ENCODE measurements at places on chromosomes 3 and 15.

DNA sequence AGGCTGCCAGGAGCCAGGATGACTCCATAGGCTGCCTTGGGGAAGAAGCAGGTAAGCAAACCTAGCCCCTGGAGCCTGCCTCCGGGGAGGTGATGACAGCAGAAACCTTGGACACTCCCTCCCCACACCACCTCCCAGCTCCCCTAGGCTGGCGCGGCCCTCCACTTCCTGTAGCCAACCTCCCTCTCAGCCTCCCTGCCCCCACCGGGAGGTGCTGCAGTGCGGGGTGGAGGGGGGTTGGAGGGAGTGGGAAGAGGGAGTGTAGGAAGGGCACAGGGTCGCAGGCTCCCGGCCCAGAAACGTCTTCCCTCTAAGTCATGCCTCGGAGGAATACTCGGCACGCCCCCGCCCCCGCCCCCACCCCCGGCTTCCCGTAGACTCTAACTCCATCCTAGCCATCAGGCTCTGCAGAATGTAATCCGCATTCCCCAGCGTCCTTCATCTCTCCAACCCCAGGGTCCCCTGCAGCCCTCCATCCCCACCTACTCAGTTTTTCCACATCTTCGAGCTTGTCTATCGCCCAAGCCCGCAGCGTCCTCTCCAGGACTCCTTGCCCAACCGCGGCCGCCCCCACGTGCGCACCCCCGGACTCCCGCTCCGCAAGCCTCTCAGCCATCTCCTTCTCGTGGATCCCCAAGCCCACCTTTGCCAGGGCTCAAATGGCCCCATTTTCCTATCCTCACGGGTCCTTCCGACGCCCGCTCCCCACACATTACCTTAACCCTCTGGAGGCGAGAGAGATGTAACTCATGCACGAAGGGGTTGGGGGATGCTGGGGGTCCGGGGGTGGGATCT, 528 bp downstream of the LPCAT4 start:
- DNase-seq: no peak

DNA sequence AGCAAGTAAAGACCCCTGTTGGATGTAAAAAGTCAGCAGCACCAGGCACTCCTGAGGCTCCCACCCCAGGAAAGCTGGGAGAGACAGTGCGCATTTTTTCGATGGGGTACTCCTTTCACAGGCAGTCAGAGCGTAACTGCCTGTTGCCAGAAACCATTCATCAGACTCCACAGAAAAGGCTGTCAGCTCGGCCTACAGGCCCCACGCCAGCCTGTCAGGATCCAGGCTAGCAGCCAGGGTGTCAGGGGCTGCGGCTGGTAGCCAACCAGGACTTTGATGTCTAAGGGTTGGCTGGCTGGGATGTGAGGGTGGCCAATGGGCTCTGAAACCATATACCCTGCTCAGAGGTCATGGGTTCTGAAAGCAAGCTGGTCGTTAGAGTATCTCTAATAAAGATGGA, 164.5 kb downstream of the WNT5A start:
- DNase-seq: no peak

DNA sequence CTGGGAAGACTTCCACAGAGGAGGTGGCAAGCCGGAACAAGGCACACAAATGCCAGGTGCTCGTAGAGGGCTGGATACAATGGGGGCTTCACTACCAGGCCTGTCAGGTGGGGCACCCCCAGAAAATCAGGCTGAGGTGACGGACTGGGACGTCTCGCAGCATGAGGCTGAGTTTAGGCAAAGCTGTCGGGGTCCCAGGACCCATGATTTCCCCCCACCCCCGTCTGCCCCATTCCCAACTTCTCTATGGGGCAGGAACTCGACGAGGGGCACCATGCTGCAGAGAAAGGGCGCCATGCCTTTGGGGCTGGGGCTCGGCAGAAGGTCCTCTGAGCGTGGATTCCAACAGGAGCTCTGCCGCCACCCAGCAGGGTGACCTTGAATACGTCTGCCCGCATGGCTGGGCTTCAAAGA, 65.7 kb upstream of the HES1 start:
- DNase-seq: no peak

- DNase-seq: no peak
These were observed 15.2 kb downstream of the PLA2G4B start for GRCh38 chr15:41853831-41854230.

DNA sequence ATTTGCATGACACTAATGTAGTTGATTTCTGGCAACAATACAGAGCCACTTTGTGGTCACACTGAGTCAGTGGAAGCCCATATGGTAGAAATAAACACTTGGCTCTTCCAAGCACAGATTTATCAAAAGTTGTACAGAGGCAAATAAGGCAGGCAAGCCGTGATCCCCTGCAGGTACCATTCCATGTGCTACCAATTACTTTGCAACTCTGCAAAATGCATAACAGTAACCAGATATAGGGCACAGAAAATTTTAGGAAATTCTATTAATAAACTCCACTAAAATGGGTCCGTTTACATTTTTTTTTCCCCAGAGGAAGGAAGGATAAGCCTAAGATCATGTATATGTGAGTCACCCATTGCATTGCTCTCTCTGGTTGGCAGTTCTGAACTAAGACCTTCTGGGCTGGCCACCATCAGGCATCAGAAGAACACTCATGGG, 103.1 kb upstream of the PTX3 start:
- peak; percentile 73 for DNase-seq

- DNase-seq: no peak
These were observed 81.3 kb downstream of the DGKG start for GRCh38 chr3:186280737-186281136.

DNA sequence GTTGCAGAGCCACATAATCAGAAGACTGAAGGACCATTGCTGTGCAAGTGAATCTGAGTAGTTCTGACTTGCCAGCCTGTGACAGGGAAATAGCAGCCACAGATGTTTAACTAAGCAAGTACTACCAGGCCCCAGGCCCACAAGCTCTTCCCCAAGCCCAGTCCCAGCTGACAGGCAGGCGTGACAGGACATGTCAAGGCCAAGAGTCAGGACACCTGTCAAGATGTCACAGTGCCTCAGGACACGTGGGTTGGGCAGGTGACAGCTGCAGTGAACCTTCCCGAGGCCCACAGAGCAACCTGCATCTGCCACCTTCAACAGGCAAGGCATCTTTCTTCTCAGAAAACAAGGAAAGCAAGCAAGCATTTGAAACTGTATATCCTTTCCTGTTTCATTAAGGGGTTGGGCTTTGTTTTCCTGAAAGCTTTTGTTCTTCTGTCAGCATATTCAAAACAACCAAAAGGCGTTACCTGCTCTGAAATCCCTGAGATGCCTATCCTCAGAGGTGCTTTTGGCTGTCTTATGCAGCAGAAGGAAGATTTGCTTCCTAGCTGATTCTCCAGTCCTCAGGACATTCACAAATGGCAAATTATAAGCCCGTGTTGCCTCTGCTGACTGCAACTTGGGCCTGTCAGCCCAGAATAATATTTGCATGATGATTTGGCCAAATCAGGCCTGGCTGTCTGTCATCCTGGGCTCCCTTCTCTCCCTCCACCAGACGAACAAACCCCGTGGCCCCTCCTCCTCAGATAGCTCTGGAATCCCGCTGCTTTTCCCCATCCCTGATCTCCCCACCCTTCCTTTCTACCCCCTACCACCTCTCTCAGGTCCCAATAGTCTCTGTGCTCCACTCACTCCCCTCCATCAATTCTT, 171.8 kb upstream of the WNT5A start:
- no peak for DNase-seq

GRCh38 chr15:99414755-99415731, 150.7 kb upstream of the MEF2A start:
- no peak for DNase-seq

GRCh38 chr3:31067004-31067403, 172.5 kb upstream of the GADL1 start:
- DNase-seq: peak; percentile 77

- no peak for DNase-seq
These were observed 85.2 kb upstream of the POMGNT2 start for GRCh38 chr3:43191116-43191515.

- DNase-seq: no peak
These were observed 229.9 kb upstream of the SUCLG2 start for GRCh38 chr3:67884345-67884744.

GRCh38 chr3:13650210-13651056, 101.5 kb downstream of the FBLN2 start:
- DNase-seq: no peak

DNA sequence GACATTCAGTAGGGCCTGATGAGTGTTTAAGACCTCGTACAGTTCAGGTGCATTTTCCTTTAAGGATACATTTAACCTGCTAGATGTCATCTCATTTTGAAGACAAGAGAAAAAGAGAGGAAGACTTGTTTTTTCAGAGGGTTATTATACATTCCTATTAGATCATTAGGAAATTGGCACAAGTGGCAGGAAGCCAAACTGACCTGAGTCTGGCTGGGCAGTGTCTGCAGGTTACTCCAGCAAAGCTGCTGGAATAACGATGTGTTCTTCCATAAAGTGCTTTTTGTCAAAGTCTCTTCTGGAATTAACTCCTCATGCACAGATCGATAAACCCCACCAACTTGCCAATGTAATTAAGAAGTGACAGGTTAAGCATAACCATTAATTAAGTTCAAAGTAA, 396.4 kb upstream of the TPRG1 start:
- no peak for DNase-seq

DNA sequence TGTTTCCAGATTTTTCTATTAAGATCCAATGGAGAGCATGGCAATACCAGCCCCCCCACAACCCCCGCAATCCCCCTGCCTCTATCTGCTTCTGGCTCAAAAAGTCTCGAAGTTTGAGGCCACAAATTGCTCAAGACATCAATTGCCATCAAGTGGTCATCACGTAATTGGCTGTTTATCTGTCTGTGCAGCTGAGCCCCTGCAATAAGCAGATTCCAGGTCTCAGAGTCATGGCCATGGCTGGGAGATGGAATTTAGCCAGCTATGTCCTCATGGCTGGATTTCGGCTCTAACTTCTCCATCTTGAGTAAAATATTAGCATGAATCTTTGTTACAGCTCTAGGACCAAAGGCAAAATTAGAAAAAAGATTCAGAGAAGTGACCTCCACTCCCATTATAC, 22.7 kb downstream of the SSUH2 start:
- DNase-seq: peak; percentile 84

DNA sequence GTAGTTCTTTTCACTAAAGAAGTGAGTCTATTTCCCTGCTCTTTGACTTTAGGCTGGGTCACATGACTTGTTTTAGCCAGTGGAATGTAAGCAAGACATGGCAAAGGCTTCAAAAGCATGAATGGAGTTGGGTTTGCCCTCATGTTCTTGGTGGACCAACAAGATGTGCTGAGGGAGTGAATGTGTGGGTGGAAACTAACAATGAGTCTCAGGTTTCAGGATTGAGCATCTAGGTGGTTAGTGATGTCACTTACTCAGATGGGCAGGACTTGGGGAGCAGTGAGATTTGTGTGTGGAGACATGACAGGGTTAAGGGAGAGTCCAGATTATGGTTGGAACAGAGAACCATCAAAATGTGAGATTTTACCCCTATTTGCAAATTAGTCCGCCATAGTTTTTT, 181.4 kb upstream of the UBE2E1 start:
- no peak for DNase-seq

- no peak for DNase-seq
These were observed 25.9 kb downstream of the LTF start for GRCh38 chr3:46438831-46439230.

DNA sequence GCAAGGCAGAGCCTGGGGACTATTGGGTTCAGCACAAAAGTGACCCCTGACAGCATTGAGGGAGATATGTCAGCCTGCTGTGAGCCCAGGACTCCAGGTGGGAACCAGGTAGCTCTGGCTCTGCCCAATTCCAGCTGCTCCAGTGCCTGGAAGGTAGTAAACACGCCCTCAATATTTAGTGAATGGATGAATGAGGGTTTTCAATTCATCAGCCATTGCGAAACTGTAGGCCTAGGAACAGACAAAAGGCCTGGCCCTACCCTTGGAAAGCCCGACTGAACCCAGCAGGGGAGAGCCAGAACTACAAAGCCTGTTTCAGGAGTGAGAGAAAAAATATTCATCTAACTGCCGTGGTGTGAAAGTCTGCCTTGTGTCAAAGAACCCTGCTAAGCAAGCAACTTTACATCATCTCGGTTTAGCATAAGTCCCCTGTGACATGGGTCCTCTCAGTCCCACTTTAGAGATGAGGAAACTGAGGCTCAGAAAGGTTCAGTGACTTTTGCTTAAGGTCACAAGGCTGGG, 8.1 kb upstream of the CSK start:
- DNase-seq: no peak

GRCh38 chr15:52415628-52416027, 113.1 kb downstream of the MYO5A start:
- DNase-seq: no peak

DNA sequence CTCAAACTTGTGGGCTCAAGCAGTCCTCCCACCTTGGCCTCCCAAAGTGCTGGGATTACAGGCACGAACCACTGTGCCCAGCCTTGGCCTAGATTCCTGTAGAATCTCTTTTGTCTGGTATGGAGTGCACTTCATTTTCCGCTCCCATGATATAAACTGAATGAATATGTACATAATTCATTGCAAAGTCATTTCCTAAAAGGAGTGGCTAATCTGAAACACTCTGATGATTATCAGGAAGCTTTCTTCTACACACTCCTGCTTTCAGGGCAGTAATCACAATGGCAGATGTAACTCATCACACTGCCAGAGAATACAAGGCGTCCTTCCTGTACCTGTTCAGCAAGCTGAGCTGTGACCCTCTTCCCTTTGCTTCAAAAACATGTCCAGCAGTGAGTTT, 28.6 kb downstream of the RLBP1 start:
- DNase-seq: no peak
